ENCODE measurements at places on chromosomes 7 and 10.

GRCh38 chr7:77674878-77675277, 21.4 kb upstream of the RSBN1L start:
- no peak for DNase-seq

DNA sequence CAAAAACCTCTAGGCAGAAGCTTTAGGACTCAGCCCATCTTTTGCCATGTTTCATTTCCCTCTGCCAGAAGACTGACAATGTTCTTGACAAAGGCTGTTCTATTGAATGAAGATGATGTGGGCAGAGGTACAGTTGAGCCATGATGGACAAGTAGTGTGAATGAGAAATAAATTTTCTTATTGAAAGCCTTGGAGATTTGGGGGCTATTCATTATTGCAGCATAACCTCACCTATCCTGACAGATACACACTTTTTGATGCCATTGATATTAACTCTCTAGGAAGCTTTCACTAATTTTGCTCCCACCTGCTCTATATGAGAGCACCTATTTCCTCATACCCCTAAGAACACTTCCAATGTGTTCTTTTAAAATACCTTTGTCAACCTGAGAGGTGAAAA, 36.9 kb upstream of the HPS1 start:
- no peak for DNase-seq

DNA sequence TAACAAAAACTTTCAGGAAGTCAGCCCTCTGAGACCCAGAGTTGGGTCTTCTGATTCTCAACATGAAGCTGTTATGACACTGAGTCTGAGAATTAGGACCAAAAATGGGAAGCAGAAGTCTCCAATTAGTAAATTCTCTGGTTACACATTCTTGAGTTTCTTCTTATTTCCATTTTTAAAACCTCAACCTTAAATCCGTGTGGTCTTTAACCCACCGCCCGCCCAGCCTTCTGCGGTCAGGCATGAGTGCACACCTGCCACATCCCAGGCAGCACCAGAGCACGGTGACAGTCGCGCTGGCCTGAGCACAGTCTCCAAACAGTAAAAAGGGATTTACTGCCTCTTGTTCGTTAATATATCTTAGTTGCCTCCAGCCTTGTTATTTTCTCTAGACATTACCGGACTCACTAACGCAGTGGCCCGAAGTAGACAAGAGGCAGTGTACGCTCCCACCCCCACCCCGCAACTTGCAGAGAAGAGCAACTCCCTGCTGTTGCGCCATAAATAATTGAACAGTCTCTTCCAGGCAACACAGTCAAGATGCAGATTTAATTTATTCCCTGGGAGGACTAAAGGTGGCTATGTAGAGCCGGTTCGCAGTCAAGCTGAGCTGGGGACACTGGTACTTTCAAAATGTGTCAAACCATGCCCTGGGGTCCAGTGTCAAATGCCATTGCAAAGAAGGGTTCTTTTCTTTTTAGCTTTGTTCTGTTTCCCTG, 147.0 kb upstream of the CELF2 start:
- no peak for DNase-seq

DNA sequence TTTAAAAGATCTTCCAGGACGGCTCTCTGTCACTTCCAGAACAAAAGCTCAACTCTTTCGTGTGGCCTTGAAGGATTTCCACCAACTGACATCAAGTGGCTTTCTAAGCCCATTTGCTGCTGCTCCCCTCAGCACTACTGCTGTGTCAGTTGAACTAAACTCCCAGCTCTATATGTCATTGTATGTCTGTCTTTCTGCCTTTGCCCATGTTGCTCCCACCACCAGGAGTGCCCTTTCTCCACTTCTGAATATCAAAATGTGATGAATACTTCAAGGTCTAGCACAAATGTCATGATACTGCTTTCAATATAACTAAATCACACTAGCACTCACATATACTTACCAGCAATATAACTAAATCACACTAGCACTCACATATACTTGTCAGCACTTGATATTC, 138.3 kb downstream of the ATXN7L1 start:
- no peak for DNase-seq

- DNase-seq, result no peak
Observed at GRCh38 chr7:16357921-16358320, 63.4 kb downstream of the CRPPA start.

DNA sequence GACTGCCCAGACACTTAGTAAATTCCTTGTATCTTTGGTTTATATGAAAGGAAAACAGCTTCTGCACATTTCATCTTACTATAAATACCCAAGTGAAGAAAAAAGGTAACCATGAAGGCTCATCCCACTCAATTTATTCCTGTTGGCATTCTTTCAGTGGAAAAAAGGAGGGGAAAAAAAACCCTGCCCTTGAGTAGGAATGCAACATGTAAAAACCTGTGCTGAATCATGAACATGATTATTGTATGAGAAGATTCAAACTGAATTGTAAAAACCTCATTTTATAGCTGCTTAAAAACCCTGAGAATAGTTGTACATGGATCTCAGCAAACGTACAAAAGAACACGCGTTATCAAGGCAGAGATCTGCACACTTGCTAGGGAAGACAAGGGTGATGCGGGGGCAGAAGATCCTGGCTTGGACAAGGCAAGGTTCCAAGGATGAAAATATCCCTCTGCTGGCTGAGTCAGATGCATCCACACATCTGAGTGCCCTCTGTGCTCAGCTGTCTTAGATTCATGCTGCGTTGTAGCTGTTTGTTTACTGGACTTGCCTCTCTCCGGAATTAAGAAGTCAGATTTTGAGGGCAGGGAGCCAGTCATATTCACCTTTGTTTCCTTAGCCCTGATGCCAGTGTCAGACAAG, 658.2 kb downstream of the PARD3 start:
- DNase-seq, result no peak

- no peak for DNase-seq
Observed at GRCh38 chr7:158395780-158396278, 191.8 kb downstream of the PTPRN2 start.

- DNase-seq, result no peak
Observed at GRCh38 chr7:15033039-15033438, 130.5 kb upstream of the DGKB start.
